Activated CD8-positive, alpha-beta T cell treated with anti-CD3 and anti-CD28 coated beads for 36 hours (primary cell): ENCODE measurements at places on chromosomes 4 and X.
A peak's percentile ranks its signal among the peaks of the same experiment; 100 is the strongest.

DNA sequence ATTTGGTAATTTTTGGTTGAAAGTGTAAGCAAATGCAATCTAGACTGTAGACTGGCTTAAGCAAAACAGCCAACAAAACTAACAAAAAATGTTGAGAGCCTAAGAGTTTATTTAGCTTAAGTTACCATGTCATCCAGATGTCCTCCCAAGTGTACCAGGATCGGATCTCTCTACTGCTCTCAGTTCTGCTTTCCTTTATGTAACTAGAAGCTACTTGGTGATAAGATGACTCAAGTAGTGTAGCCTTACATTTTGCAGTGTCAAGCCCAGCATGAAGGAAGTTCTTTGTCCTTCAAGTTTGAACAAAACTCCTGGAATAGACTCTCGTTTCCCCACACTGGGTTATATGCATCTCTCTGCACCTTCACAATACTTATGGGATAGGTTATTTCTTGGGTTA is 1500.0 kb downstream of the STIM2 start:
- no peak for DNase-seq

DNA sequence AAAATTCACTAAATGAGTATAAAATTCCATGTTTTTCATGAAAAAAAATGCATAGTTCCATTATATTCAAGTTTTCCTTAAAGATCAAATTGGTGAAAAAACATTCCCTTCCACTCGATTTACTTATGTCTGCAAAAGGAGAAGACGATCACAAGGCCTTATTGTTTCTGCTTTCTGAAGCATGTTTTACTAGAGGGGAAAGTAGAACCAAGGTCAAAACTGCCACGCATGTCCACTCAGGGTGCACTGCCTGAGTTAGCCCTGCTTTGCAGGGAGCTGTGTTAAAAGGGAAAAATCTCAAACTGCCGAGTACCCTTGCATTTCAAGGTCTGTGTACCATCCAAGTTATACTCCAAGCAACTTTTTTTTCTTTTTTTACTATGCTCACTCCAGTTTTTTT is 57.2 kb downstream of the TRAPPC11 start:
- no peak for DNase-seq

DNA sequence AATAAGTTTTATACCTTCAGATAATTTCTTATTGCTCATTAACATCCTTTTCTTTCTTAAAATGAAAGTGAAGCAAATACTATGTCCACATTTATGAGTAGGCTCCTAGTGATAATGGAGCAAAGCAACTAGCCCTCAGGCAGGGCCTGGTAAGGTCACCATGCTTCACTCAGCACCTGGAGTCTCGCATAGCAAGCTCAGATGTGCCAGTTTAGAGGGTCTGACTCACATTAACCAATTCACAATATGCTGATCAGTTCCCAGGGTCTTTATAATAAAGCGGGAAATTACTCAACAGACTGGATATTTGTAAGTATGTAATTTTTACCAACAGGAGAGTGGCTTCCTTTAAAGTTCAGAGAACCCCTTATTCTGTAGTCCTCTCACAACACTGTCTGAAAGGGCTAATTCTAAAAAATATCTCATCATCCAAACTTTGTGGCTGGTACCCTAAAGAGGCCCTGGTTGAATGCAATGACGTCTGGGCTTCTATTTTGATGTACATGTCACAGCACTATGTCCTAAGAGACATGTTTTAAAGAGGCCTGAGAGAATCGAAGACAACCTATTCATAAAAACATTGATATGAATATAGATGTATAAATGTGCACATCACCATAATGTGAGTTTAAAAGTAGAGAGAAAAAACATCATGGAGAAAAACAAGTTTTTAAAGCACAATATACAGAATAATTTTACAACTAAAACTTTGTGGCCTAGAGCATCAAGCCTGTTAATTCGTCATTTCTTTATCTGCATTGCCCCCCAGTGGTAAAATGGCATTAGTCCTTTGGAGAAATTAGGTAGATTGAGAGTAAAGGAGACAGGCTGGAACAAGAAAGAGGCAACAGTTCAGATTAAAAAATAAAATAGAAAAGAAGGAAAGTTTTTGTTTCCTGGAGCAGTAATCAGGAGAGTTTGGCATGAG is 44.3 kb downstream of the IL21 start:
- peak; percentile 45 for DNase-seq

DNA sequence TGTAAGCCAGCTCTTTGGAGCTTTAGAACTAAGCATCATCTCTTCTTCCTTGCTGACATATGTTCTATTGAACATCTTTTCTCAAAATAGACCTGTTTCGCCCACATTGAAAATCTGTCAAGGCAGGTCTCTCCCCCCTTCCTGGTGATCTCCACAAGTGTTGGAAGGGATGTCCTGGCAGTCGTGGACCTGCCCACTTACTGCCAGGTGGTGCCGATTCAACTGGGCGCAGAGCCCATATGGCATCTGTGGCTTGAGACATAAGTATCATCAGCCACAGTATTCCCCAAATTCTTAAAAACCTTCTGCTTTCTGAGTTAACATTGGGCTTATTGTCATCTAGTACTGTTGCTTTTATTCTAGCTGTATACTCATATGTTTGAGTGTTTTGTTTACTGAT is 969.3 kb upstream of the FTHL17 start:
- no peak for DNase-seq

- DNase-seq = no peak
Observed at GRCh38 chrX:139454743-139455142, 75.8 kb upstream of the F9 start.

GRCh38 chr4:152369902-152370295 is 166.0 kb downstream of the FBXW7 start:
- no peak for DNase-seq

DNA sequence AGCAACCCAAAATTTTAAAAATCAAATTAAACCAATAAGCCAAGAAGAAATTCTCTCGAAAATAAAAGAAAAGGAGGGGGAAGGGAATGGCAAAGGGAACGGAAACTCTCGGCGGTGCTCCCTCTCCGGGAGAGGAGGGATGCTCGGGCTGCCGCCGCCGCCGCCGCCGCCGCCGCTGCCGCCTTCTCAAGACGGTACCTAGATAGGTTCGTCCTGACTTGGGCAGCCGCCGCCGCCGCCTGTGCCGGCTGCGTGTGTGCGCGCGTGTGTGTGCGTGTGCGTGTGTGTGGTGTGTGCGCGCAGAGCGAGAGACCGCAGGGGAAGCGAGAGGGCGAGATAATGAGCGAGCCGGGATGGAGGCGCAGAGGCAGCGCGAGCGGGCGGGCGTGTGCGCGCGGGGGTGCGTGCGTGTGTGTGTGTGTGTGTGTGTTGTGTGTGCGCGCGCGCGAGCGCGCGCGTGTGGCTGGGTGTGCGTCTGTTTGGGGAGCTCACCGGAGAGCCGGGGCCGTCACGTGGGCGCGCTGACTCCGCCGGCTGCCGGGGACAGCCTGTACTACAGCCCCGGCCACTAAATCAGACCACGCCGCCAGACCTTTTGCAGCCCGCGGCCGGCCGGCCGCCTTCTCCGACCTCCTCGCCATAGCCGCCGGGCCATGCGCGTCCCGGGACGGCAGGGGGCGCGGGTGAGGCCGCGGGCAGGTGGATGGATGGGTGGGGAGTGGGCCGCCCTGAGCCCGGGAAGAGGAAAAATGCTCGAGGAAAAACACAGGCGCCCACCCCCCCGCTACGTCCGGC is 111.6 kb downstream of the DHX15 start:
- peak; percentile 65 for DNase-seq

DNA sequence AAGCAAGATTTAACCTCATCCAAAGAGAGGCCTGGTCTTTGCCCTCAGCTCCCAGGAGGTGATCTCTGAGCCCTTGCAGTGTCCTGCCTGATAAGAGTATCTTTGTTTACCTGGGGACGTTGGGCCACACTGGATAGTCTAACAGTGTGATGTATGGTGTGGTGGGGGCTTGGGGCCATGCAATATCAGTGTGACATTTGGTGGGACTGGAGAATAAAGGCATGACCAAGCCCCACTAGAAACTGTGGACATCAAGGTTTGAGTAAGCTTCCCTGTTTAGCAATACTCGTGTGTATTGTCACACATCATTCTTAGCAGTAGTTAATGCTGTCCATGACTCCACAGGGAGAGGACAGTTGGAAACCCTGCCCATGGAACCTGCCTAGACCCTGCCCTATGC is 34.4 kb downstream of the BBS12 start:
- no peak for DNase-seq

DNA sequence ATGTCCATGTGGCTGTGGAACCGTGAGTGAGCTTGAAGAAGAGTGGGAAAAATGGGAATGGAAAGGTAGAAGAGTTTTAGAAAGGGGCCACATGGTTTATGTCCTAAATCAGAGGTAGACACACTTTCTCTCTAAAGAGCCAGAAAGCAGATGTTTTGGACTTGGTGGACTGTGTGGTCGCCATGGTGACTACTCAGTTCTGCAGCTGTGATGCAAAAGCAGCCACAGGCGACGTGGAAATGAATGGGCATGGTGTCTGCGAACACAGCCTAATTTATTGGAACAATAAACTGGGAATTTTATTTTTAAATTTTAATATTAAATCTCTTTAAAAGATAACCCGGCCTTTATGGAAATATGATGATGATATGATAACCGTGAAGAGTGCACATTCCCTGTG is 386.0 kb upstream of the FAT1 start:
- no peak for DNase-seq

- no peak for DNase-seq
Observed at GRCh38 chr4:167238226-167238625, 3.9 kb upstream of the SPOCK3 start.

DNA sequence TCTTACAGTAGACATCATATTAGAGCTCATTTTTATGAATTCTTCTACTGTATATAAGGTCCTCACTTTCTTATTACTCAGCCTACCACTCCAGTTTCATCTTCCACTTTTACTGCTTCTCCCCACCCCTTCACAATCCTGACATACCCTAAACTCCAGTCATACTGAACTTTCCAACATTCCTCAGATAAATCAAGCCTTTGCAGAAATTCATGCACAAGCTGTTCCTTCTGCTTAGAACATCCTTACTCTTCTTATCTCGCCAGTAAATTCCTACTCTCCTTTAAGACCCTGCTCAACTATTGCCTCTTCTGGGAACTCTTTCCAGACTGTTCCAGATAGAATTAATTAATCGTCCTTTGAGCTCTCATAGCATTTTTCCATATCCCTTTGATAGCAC is 24.8 kb downstream of the RTL9 start:
- no peak for DNase-seq

GRCh38 chr4:155234206-155234605 is 25.8 kb downstream of the NPY2R start:
- DNase-seq = no peak

DNA sequence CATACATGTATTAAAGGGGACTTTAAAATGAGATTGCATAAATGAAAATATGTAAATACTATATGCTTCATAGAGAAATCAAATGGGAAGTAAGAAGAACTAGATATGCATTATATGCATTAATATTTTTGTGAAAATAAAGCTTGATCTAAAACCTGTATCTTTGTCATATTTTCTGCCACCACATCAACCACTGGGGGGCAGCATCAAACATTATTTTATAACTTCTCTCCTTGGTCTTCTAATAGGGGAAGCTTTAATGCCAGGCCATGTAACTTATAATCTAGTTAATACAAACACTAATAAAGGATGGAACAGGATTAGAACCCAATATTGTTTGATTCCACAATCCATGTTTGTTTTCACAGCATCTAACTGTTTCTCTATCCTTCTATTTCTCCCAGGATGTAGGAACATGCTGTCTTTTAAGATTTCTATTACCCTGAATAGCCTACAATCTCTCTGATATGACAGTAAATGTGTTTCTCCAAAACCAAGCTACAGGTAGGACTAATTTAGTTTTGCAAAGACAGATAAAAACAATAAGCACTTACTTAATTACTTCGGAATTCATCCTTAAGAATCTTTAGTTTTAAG is 10.0 kb downstream of the QRFPR start:
- peak; percentile 72 for DNase-seq

- DNase-seq = no peak
Observed at GRCh38 chr4:53527326-53527725, 64.0 kb downstream of the LNX1 start.

- peak; percentile 32 for DNase-seq
Observed at GRCh38 chr4:22434895-22435294, 81.0 kb downstream of the ADGRA3 start.
